Stimulated activated CD8-positive, alpha-beta memory T cell treated with anti-CD3 and anti-CD28 coated beads, Interleukin-2, amount 100 ng/mL, for 1 hour (primary cell): ENCODE measurements at places on chromosomes 7 and 10.

DNA sequence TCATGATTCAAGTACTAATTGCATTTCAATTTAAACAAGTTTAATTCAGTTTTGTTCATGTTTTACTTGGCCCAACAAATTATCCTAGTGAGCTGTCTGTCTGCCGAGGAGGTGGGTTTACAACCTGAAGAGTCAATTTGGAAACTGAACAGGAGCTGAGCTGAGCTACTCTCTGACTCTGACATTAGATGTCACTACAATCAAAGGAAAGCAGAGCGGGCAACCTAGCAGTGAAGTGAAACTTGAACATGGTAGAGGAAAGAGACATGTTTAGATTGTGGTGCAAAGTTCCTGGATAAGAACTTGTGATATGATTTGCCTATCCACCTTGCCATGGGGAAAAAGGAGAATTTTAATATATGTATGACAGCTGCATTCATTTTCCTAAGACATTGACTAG is 9.6 kb upstream of the AGR3 start:
- DNase-seq, result no peak

DNA sequence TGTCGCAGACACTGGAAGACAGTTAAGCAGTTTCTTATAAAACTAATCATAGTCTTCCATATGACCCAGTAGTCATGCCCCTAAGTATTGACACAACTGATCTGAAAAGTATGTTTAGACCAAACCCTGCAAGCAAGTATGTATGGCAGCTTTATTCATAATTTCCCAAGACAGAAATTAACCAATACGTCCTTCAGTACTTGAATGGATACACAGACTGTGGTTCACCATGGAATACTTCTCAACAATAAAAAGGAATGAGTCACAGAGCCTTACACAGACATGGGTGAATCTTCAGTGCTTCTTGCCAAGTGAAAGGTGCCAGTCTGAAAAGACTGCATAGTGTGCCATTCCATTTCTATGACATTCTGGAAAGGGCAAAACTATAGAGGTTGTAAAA is 50.2 kb upstream of the AKR1E2 start:
- no peak for DNase-seq

GRCh38 chr10:26715137-26715487 is 17.6 kb downstream of the PDSS1 start:
- DNase-seq, result no peak

- DNase-seq, result no peak
These were observed 55.1 kb upstream of the GLCCI1 start for GRCh38 chr7:7913504-7913903.

GRCh38 chr10:6167456-6167855 is 35.3 kb upstream of the PFKFB3 start:
- DNase-seq, result no peak

GRCh38 chr7:29285444-29285793 is 90.8 kb downstream of the CHN2 start:
- DNase-seq, result peak; percentile 20

- no peak for DNase-seq
These were observed 78.7 kb upstream of the C1GALT1 start for GRCh38 chr7:7103343-7104313.

- no peak for DNase-seq
These were observed 146.2 kb upstream of the LYZL1 start for GRCh38 chr10:29142516-29143314.

DNA sequence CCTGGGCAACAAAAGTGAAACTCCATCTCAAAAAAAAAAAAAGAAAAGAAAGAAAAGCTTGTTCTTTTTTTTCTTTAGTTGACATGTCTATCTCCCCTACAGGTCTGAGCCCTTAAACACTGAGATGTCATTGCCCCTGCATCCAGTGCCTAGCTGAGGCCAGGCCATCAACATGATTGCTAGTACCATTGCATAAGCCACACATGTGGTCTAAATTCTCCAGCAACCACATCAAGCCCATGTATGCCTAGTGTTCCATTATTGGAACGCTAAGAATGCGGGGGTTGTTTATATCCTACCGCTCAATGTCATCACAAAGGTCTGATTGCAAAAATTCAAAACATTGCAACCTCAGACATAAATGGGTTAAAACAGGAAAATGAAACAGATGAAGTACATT is 62.7 kb downstream of the NPTX2 start:
- DNase-seq, result no peak

- no peak for DNase-seq
These were observed 25.0 kb downstream of the GPER1 start for GRCh38 chr7:1112625-1113547.

DNA sequence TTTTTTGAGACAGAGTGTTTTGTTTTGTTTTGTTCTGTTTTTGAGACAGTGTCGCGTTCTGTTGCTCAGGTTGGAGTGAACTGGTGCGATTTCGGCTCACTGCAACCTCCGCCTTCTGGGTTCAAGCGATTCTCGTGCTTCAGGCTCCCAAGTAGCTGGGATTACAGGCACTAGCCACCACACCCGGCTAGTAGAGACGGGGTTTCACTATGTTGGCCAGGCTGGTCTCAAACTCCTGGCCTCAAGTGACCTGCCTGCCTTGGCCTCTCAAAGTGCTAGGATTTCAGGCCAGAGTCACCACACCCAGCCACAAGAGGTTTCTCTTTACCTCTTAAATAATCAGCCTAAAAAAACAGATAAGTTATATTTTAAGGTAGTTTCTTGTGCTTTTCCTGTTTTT is 8.7 kb upstream of the ARHGAP12 start:
- no peak for DNase-seq

GRCh38 chr7:2441430-2442058 is 34.7 kb downstream of the GRIFIN start:
- DNase-seq, result no peak

DNA sequence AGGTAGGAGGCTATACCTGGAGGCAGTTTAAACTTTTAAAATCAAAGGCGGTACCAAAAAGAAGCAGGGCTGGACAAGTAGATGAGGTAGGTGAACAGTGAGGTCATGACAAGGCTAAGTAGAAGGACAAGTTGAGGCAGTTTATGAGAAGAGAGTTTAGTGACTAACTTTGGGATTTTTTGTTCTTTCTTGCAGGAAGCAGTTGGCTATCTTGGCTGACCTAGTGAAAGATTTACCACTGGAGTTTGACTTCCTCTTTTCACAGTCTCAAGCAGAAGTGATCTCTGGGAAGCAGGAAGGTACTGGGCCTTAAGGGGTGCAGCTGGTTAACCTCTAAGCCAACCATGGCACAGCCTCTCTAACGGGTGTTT is 26.3 kb downstream of the ENTPD7 start:
- DNase-seq, result no peak

- DNase-seq, result no peak
These were observed 23.9 kb downstream of the PYROXD2 start for GRCh38 chr10:98391065-98391464.

- DNase-seq, result no peak
These were observed 82.8 kb upstream of the ZNF32 start for GRCh38 chr10:43731486-43731885.

DNA sequence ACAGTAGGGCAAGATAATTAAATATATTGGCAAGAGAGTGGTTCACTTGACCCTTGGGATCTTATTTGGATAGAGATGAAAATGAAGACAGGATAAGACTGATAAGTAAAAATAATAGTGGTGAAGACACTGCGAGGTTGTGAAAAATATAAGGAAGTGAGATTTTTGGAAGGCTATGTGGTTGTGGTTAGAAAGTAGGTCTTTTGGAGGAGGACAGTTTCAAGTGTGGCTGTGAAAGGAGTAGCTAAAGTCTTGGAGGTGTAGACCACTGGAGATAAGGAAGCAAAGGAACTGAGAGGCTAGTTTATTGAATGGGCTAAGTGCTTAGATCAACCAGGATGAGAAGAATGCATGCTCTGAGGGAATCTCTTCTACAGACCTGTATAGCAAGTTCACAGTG is 11.2 kb downstream of the MIOS start:
- DNase-seq, result no peak
